Spinal cord (tissue), 10 donors: ENCODE measurements at places on chromosomes 4 and X.

DNA sequence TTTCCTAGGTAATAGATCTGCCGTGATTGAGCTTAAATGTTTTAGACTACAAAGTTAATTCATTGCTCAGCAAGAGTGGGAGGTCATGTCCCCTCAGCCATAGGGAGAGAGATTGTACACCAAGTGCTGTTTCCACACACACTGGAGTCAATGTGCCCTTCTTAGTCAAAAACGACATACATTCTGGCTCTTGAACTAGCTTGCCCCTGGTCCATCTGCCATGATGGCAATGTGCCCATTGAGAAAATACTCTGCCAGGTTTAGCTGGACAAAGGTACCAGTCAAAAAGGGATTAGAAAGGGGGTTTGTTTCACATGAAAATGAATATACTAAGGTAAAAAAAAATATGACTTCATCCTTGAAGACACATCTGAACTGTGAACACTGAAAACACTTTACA, 377.1 kb upstream of the ADGRL3 start:
- DNase-seq: peak; percentile 29

DNA sequence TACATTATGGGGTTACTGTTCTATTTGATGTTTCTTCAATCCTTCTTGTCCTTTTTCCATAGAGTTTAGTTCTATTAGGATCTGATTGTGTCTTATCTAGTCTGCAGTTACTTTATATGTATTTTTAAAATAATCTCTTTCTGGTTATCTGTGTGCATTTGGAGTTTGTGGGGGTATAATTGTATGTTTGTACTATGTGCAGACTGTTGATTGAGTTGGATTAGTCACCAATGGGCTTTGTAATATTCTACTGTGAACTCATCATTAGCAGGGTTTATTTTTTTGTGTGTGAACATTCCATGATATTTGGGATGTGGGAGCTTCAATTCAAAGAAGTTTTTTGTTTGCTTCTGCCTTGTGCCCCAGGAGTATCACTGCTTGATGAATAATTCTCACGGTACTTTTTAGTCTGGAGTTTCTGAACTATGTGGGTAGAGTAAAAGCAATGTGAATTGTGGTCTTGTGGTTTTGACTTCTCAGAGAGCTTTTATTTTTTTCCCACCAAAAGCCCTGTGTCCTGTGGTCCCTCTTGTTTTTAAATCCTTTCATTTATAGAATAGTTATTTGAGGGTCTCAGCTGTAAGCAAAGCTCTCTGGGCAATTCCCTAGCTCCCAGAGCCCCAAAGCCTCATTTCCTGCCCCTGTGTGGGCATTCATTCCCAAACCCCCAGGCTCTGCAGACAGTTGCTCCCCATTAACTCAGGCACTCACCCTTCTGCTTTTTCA, 127.8 kb downstream of the PHKA2 start:
- no peak for DNase-seq

GRCh38 chrX:55326985-55327384, 62.3 kb upstream of the PAGE3 start:
- DNase-seq: no peak

DNA sequence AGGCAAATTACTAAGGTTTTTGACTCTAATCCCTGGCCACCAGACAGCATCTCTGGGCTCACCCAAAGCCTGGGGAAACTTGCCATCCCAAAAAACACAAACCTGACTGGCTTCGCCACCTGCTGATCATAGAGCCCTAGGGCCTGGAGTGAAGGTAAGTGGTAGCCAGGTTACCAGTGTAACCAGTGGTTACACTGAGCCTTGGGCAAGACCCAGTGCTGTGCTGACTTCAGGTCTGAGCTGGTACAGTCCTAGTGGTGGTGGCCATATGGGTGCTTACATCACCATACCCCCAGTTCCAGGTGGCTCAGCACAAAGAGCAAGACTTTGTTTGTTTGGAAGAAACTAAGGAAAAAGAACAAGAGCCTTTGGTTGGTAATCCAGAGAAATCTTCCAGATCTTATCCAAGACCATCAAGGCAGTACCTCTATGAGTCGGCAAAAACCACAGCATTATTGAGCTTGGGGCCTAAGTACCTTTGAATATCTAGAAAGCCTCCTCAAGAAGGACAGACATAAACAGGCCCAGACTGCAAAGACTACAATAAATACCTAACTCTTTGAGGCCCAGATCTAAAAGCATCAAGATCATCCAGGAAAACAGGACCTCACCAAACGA, 13.7 kb downstream of the MED14 start:
- no peak for DNase-seq

DNA sequence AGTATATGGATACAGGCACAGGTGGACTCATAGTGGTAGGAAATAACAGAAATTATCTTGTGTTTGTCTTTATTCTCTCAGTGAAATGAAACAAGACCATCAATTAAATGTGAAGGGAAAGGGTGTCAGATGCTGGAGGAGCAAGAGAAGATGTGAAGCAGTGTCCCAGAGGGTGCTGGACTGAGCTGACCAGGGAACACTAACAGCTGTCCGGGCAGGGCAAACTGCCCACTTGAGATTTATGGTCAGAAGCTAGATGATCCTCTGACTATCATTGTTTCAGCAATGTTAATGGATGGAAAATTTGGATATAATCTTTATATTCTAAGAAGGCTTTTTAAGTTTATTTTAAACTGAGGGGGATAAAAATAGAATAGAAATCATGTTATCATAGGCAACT, 267.2 kb upstream of the SLC7A11 start:
- no peak for DNase-seq

DNA sequence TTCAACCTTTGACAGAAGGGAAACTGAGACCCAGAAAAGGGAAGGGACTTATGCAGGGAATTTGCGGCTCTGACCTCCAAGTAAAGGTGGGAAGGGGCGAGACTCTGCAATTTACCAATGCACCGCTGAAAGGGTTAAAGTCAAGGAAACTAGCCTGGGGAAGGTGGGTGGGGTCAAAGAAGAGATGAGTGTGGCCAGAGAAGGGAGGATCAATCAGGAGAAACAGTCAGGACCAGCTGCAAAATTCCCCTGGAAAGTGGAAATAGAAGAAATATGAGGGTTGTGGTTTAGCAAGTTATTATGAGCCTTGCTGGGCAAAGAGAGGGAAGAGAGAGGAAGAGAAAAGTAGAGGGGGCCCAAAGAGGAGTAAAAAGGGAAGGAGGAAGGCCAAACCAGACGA, 30.5 kb downstream of the STARD8 start:
- no peak for DNase-seq

GRCh38 chrX:11460347-11460746, 167.1 kb downstream of the AMELX start:
- no peak for DNase-seq

DNA sequence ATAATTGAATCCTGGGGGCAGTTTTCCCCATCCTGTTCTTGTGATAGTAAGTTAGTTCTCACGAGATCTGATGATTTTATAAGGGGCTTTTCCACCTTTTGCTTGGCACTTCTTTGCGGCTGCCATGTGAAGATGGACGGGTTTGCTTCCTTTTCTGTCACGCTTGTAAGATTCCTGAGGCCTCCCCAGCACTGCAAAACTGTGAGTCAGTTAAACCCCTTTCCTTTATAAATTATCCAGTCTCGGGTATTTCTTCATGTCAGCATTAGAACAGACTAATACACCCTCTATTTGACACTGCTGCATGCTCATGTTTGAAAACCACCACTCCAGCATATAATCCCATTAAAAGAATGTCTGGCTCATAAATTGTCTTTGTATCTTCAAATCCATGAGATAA, 264.4 kb upstream of the ITM2A start:
- no peak for DNase-seq

- no peak for DNase-seq
Observed at GRCh38 chr4:38430841-38431240, 233.2 kb upstream of the KLF3 start.

- DNase-seq: no peak
Observed at GRCh38 chr4:27638163-27638915, 777.7 kb downstream of the STIM2 start.

- DNase-seq: no peak
Observed at GRCh38 chr4:19164334-19164733, 1087.4 kb upstream of the SLIT2 start.

DNA sequence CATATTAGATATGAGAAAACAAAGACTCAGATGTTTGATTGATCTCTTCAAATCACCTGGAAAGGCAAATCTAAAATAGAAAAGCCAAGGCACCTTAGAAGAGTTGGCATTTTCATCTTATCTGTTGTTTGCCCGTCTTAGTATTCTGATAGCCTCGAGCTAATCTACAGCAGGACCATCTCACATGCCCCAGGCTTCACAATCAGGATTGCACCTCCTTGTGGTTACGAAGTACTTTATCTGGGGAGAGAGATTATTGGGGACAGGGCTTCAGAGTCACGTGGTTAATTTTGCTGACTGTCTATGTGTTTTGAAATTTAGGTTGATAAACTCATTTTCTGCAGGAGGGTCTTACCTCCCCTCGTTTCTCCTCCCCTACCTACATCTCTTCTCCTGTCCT, 313.1 kb upstream of the ANXA10 start:
- DNase-seq: no peak

DNA sequence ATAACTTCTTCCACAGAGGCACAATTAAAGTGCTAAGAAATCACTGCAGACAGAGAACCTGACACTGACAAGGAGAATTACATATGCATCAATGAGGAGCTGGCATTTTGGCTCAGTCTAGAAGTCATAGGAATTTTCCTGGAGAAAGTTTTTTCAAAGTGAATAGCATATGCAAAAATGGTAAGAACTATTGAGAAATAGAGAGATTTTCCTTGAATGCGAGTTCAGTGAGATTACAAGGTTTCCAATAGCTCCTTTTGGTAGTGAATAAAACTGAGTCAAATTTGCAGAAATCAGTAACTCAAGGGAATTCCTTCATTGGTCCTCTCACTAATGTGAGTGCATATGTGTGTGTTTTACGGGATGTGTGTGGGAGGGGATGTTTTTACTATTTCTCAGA, 557.5 kb downstream of the PPARGC1A start:
- no peak for DNase-seq

GRCh38 chr4:14679906-14680305, 322.4 kb upstream of the CPEB2 start:
- DNase-seq: no peak

DNA sequence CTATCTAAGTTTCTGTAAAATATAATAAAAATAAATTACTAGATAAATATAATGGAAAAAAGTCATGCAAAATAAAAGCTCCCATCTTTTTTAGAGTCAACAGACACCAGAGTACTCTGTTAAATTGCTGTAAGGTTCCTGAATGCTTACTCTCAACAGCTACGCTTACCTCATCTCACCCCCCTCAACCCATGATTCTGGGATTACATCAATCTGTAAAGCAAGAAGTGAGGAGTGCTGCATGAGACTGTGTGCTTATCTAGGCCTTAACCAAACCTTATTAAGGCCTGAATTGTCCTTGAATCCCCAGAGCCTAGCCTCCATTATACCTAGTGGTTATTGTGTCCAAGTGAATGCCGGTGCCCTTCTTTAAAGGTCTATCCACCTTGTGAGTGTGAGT, 735.8 kb downstream of the RPA4 start:
- DNase-seq: no peak

DNA sequence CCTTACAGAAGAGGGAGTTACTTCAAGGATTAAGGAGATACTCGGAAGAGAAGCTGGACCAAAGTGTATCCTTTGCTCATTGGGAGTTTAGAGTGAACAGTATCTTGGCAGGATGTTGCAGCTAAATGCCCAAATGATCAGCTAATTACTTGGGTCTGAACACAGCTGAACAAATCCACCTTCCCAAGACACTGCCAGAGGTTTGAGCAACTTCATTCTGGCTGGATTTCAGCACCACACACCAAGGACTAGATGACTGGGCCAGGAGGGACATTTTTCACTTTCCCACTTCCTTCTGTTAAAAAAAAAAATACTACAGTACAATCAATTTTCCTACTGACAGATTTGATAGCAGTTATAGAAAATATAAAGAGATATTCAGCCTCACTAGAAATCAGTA, 324.6 kb downstream of the MID1IP1 start:
- DNase-seq: no peak

- DNase-seq: no peak
Observed at GRCh38 chr4:2886622-2887021, 43.0 kb downstream of the ADD1 start.

DNA sequence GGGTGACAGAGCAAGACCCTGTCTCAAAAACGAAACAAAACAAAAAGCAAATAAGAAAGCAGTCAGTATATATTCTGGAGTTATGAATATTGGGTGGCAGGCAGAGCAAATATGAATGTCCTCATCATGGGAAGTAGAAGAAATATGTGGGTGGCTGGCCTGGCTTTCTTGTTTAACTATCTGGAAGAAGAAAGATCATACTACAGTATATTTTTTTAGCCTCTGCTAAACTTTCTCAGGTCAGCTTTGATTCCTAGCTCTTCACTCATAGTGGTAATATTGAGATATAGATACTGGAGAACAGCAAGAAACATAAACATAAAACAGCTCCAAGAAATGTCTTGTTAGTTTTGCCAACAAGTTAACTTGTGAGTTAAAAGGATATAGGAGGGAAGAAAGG, 192.5 kb downstream of the SOWAHB start:
- DNase-seq: no peak

DNA sequence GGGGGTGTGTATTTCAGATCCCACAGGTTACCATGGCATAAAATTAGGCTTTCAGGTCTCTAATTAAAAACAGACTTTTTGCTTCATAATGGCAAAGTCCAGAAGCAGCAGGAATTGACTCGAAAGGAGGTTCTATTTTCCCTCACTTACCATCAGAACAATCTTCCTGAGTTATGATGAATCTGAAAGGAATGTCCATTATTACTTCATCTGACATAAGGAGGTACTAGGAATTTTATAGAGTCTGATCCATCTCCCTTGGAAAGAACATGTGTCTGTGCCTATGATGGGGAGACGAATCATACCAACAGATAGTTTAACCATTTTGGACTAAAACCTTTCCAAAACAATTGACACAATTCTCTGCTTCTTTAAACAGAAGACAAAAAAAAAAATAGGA, 206.3 kb upstream of the FGF13 start:
- DNase-seq: no peak

DNA sequence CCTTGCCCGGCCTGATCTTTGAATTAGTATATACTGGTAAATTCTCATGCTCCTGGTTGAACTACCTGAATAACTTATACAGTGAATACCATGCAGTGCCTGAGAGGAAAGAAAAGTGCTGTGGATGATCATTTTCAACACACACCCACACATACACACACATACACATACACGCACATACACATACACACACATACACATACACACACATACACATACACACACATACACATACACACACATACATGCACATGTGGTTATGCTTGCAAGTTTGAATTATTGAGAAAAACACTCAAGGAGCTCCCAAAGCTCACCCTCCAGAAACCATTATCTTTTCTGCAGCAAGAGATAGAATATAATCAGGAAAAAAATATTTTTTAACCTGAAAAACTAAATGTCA, 366.9 kb upstream of the RASGEF1B start:
- DNase-seq: no peak

- DNase-seq: no peak
Observed at GRCh38 chrX:134460862-134461220, 876 bp downstream of the HPRT1 start.

DNA sequence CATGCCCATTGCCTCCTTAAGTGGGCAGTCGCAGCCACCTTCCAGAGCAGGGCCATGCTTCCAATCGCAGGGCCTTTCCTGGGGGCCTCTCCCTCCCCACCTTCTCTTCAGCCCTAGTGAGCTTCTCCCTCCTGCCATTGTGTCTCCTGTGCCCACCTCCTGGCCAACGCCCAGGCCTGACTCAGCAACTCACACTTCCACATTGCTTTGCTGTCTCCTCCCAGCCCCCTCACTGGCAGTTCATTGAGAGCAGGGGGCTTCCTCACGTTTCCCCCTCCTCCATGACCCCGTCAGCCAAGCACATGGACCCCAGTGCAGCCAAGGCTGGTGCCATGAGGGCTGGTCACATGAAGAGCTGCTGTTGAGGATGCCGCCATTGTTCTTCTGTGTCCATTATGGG, 25.9 kb downstream of the HTRA3 start:
- no peak for DNase-seq
